HFFc6 (cell line): ENCODE measurements at places on chromosomes 16 and 17.
A peak's percentile ranks its signal among the peaks of the same experiment; 100 is the strongest.

- H3K27ac ChIP-seq, result no peak overlapping the region
- no peaks in the 10 kb centered on the region for H3K36me3 ChIP-seq
- H3K27me3 ChIP-seq, result no peaks in the 10 kb centered on the region; the same call in 1 of the 2 replicates
- no peak for DNase-seq
- H3K4me3 ChIP-seq, result no peak overlapping the region
- H3K4me1 ChIP-seq, result no peaks in the 10 kb centered on the region
These were observed 432.7 kb upstream of the ASIC2 start for GRCh38 chr17:33725675-33726271.

- H3K36me3 ChIP-seq, result no peaks in the 10 kb centered on the region
- H3K4me1 ChIP-seq, result no peaks in the 10 kb centered on the region
- no peak overlapping the region for H3K27ac ChIP-seq
- no peak overlapping the region for H3K4me3 ChIP-seq
- no peak for DNase-seq
These were observed 253.0 kb downstream of the HS3ST3B1 start for GRCh38 chr17:14553847-14554246.

GRCh38 chr17:64340557-64340956 is 50.1 kb downstream of the PECAM1 start:
- no peak overlapping the region for H3K4me3 ChIP-seq
- H3K36me3 ChIP-seq, result no peaks in the 10 kb centered on the region
- H3K27ac ChIP-seq, result no peak overlapping the region
- DNase-seq, result no peak

GRCh38 chr17:50107790-50108414 is 12.8 kb downstream of the PDK2 start:
- H3K36me3 ChIP-seq, result no peaks in the 10 kb centered on the region
- H3K4me3 ChIP-seq, result no peak overlapping the region
- peaks cover 1% of the 10 kb centered on the region; the same call in 1 of the 2 replicates for H3K27me3 ChIP-seq
- peak overlapping the region; percentile 53 for H3K27ac ChIP-seq
- peaks cover 24% of the 10 kb centered on the region for H3K4me1 ChIP-seq
- peak; percentile 55 for DNase-seq

- peak; percentile 50 for DNase-seq
- H3K4me1 ChIP-seq, result peaks cover 67% of the 10 kb centered on the region
- H3K36me3 ChIP-seq, result peaks cover 18% of the 10 kb centered on the region
- peaks cover 12% of the 10 kb centered on the region for H3K27me3 ChIP-seq
- H3K4me3 ChIP-seq, result peak overlapping the region; percentile 95
- peak overlapping the region; percentile 100 for H3K27ac ChIP-seq
These were observed 179.3 kb downstream of the SEC14L1 start for GRCh38 chr17:77320044-77320440.
